ENCODE measurements at places on chromosomes 7 and 10.

DNA sequence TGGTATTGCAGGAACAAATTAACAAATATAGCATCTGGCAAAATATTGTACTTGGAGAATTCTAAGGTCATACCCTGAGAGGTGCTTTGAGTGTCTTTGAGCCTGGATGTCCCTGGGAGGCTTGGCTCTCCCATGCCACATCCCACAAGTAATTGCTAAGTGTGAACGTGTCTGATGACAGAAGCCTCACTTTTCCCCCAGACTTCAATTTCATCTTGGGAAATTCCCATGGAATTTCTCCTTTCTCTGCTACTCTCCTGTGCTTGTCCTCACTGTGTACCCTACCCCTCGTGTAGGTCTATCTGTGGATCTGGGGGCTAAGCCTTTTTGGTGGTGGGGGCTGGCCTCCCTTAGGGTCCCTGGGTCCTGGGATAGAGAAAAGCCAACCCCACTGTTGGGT, 293.3 kb downstream of the TCF7L2 start:
- DNase-seq = no peak

DNA sequence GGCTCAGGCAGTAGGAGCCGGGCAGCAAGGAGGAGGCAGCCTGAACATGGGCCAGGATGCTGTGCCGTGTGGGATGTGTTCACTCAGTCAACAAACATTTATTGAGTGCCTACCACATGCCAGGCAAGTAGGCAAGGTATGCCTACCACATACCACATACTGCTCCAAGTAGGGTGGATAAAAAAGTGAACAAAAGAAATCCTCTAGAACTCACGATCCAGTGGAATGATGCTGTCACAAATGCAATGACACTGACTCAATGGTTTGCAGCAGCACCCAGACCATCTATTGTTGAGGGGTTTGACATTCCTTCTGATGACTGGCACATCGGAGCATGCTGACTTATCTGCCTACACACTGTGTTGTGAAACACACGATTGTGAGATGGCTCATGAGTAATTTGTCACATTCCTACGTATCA, 413.5 kb downstream of the NRG3 start:
- DNase-seq = no peak

- DNase-seq = no peak
These were observed 80.3 kb downstream of the LRRC17 start for GRCh38 chr7:102992938-102993717.

DNA sequence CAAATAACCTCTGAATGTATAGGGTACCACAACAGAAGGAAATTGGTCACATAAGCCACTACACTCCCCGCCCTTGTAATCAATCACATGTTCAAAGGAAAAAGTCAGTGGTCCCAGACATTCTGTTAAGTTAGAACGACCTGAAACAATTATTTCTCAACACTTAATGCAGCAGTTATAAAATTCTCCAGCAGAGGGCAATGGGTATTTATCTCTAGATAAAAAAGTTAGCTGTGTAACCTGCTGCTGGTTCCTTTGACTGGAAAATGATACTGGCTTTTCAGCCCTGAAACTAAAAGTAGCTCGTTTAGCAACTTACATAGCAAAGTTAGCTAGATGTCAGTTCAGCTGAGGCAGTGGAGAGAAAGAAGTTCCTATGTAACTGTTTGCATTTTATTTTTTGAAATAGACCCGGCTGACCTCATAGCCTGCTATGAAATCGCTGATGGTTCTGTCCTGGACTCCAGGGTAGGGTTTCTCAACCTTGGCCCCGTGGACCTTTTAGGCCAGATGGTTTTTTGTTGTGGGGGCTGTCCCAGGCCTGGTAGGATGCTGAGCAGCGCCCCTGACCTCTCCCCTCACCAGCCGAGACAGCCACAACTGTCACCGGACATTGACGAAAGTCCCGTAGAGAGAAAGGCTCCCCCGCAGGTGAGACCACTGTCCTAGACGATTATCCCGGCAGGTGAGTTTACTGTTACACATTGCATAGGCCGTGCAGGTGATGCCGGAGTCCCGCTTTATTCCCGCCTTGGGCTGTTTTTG, 40.2 kb upstream of the PROSER2 start:
- DNase-seq = no peak

- DNase-seq = peak; percentile 73
These were observed at the start of gene PRKAG2 for GRCh38 chr7:151876899-151877777. PRKAG2 (minus strand) TSS chr7:151877115; CDS start chr7:151876620, 495 bp downstream.

DNA sequence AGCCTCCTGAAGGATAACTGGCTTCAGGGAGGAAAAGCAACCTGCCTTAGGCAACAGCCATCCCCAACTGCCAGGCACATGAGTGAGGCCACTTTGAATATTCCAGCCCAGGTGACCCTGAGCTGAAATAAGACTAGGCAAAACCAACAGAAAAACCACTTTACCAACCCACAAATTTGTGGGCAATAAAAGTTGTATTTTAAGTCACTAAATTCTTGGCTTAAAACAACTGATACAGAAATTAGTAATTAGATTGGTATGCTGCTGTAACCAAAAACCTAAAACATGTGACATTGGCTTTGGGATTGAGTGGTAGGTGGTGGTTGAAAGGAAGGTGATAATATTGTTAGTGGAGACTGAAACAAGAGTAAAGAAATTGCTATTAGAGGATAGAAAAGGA, 39.9 kb downstream of the ABCB4 start:
- no peak for DNase-seq

GRCh38 chr7:112067632-112068540, 138.3 kb downstream of the DOCK4 start:
- DNase-seq = no peak
